Natural killer cell treated with Interleukin-12 subunit alpha and Interleukin-12 subunit beta and Interleukin-15 and Interleukin-18, amount 100 ng/mL, for 72 hours (primary cell): ENCODE measurements at places on chromosomes 3 and 15.

- no peak for DNase-seq
These were observed 22.5 kb downstream of the TMEM202 start for GRCh38 chr15:72420576-72420975.

DNA sequence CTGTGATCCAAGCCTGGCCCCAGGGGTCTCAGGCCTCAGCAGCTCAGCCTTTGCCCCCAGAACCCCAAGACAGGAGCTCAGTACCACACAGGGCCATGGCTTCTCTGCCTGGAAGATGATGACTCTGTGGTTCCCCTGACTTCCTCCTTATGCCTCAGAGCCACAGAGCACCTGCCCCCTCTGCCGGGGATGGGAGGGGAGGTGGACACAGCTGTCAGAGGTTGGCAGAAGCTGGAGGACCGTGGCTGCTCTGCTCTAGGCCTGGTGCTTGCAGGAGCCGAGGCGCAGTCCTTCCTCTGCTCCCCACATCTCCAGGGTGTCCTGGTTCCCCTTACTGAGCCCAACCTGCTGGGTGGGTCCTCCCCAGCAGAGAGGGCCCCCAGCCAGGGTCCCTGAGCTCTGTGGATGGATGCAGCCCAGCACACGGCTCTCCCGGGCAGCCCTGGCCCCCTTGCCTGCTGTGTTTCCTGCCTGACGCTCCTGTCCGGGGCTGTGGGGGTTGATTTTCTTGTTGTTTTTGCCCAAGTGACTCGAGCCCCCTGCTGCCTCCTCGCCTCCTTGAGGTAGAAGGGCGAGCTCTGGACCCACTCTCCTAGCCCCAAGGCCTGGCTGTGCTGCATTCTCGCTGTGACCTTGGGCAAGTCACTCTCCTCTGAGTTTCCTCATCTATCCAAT lies 36.6 kb downstream of the PSTPIP1 start:
- DNase-seq, result peak; percentile 59

DNA sequence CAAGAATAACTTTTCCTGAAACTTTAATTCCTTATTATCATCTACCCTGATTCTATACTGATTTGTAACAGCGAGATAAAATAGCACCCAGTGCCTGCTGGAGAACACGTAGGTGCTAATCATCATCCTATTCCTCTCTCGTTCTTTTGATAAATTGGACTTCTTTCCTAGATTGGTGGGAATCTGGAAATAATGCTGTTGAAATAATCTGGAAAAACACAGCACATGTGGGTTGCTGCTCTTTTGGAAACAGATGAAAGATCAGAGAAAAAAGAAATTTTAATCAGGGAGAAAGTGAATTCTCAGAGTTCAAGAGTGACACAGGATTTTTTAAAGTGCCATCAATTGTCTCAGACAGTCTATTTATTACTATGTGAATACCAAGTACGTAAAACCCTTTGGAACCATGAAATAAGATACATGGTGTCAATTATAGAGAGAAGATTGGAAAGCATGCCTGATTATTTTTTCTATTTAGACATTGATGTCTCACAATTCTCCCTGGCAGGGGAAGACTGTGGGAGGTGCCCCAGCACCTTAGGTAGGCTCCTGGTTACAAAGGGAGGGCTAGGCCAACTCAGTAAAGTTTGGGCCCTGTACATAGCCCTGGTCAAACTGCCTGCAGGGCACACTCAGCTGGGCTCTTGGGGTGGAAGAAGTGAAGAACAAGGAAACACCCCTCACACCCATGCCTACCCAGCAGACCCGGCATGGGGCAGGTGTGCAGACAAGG lies 60.0 kb upstream of the SNRPA1 start:
- DNase-seq, result no peak

- no peak for DNase-seq
These were observed 1122.0 kb downstream of the ROBO1 start for GRCh38 chr3:78645628-78646310.

DNA sequence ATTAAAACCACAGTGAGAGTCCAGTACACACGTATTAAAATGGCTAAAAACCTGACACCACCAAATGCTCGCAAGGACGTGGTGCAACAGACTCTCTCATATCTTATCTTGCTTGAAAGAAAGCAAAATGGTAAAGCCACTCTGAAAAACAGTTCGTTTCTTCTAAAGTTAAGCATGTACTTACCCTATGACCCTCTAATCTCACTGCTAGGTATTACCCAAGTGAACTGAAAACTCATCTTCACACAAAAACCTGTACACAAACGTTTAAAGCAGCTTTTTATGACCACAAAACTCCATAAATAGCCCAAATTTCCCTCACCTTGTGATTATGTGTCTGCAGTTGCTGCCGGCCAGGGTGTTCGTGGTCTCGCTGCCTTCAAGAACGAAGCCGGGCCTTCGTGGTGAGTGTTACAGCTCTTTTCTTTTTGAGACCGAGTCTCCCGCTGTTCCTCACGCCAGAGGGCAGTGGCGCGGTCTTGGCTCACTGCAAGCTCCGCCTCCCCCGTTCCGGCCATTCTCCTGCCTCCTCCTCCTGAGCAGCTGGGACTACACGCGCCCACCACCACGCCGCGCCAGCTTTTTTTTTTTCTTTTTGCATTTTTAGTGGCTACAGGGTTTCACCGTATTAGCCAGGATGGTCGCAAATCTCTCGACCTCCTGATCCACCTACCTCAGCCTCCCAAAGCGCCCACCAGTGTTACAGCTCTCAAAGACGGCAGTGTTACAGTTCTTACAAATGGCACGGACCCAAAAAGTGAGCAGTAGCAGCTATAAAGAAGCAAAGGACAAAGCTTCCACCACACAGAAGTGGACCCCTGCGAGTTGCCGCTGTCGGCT lies 165.4 kb downstream of the TJP1 start:
- DNase-seq, result no peak

GRCh38 chr3:10234526-10235230 lies 13.6 kb upstream of the TATDN2 start:
- no peak for DNase-seq

DNA sequence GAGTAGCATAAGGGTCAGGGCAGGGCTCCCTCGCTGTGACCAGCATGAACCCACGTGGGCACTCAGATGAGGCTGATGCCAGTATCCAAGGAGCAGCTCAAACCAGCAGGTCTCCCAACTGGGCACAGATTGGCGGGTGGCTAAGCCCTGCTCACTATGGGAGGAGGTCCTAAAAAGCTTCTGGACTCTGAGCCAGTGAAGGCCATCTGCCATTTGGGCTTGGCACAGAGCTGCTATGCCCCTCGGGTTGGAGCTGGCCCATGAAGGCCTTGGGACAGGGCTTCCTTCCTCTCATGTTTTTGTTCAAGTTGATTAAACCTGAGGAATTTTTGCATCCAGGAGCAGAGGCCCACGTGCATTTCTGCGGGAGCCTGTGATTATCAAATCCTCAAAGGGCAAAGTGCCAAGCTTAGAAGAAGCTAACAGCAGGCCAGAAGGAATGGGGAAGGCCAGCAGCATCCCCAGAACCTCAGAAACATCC lies 4.3 kb upstream of the STRA6 start:
- DNase-seq, result no peak
